ENCODE measurements at places on chromosomes 1 and 21.

DNA sequence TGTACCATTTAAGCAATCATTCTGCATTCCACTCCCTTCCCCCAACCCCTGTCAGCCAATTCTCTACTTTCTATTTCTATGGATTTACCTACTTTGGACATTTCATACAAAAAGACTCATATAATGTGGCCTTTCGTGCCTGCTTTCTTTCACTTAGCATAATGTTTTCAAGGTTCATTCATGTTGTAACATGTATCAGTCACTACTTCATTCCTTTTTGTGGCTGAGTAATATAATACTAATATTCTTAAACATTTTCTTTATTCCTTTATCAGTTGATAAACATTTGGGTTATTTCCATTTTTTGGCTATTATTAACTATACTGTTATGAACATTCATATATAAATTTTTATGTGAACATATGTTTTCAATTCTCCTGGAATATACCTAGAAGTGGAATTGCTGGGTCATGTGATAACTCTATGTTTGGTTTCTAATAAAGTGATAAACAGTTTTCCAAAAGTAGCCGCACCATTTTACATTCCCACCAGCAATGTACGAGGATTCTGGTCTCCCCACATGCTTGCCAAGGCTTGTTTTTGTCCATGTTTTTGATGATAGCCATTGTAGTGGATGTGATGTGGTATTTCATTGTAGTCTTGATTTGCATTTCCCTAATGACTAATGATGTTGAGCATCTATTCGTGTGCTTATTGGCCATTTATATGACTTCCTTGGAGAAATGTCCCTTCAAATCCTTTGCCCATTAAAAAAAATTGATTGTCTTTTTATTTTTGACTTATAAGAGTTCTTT lies 61.9 kb upstream of the GNG12 start:
- H3K27ac ChIP-seq: no peak overlapping the region
- DNase-seq: no peak
- H3K36me3 ChIP-seq: no peaks in the 10 kb centered on the region
- H3K4me1 ChIP-seq: peaks cover under 1% of the 10 kb centered on the region

DNA sequence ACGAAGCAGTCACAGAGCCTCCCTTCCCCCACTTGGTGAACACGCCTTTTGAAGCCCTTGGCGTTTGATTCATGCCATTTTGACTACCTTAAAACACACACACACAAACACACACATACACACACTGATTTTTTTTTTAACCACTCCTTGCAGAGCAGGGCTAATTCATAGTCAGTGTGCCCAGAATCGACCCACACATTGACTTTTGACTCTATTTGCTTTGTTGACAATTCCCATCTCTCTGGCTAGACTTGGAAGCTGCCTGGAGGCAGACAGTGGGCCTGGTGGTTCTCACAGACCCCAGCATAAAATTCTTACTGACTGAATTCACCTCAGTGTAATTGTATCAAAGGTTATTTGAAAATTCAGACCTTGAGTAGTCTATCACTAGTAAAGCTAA lies 30.3 kb downstream of the CAPN8 start:
- H3K27ac ChIP-seq: no peak overlapping the region
- H3K36me3 ChIP-seq: peaks cover 8% of the 10 kb centered on the region
- DNase-seq: no peak
- peaks cover 20% of the 10 kb centered on the region for H3K27me3 ChIP-seq

DNA sequence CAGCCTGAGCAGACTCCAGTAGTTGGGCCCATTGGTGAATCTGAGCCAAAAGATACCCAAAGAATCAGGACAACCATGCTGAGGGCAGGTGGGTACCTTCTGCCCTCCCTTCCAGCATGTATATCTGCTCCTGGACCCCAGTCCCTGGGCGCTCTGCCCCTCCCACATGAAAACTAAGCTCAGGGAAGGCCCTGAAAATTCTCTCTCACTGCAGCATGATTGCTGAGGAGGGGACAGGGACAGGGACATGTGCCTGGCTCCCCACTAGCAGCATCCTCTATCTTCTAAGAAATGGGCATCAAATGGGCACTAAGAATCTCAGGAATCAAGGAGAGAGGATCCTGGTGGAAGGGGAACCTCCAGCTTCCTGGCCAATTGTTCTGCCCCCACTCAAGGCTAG lies 446.0 kb downstream of the MATN1 start:
- H3K36me3 ChIP-seq: peaks cover 4% of the 10 kb centered on the region
- no peak overlapping the region for H3K4me3 ChIP-seq
- H3K4me1 ChIP-seq: peaks cover 9% of the 10 kb centered on the region
- no peak overlapping the region for H3K27ac ChIP-seq
- H3K27me3 ChIP-seq: peaks cover 13% of the 10 kb centered on the region

DNA sequence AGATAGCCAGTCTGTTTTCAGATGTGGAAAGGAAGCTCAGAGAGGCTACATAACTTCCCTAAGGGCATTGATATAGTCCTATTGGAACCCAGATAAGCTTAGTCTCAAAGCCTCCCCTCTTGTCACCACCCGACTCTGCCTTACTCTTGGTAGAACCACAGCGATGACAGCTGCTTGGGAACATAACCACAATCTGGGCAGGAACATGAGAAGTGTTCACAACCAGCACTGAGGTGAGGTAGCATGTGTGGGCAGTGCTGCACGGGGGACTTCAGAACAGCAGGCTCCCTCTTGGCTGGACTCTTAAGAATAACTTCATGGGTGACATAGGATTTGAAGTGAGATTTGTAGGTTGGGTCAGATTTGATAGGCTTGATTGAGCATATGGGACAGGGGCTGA lies 9.3 kb upstream of the S100A10 start:
- H3K36me3 ChIP-seq: no peaks in the 10 kb centered on the region
- H3K27ac ChIP-seq: no peak overlapping the region
- DNase-seq: no peak
- H3K4me1 ChIP-seq: peaks cover 12% of the 10 kb centered on the region
- peaks cover 28% of the 10 kb centered on the region for H3K27me3 ChIP-seq
- no peak overlapping the region for H3K4me3 ChIP-seq

GRCh38 chr1:177023726-177024125 lies 140.8 kb downstream of the ASTN1 start:
- H3K27ac ChIP-seq: no peak overlapping the region
- no peak for DNase-seq
- H3K4me3 ChIP-seq: no peak overlapping the region
- H3K36me3 ChIP-seq: no peaks in the 10 kb centered on the region

DNA sequence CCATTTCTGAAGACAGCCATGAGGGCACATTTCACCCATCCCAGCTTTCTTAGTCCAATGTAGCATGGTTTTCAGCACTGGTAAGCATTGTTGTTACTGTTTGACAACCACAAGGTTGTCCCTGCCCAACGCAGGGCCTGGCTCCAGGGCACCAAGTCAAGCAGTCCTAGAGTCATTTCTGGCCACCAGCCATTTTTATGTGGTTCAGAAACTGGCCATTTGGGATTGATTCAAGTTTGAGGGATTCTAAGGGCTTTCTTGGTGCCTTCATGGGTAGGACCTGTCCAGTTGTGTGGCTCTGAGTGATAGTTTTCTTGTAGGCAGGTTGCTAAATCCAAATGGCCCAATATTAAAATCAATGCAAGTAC lies 535.4 kb upstream of the USP24 start:
- peaks cover 10% of the 10 kb centered on the region for H3K27me3 ChIP-seq
- DNase-seq: no peak
- no peak overlapping the region for H3K27ac ChIP-seq
- no peaks in the 10 kb centered on the region for H3K4me1 ChIP-seq
- H3K4me3 ChIP-seq: no peak overlapping the region

GRCh38 chr1:107264007-107264406 lies 123.2 kb downstream of the NTNG1 start:
- peaks cover 7% of the 10 kb centered on the region for H3K27me3 ChIP-seq
- no peak overlapping the region for H3K4me3 ChIP-seq
- DNase-seq: no peak
- H3K27ac ChIP-seq: no peak overlapping the region
- no peaks in the 10 kb centered on the region for H3K36me3 ChIP-seq

GRCh38 chr21:39681257-39681656 lies 63.7 kb upstream of the IGSF5 start:
- DNase-seq: no peak
- no peaks in the 10 kb centered on the region for H3K4me1 ChIP-seq
- H3K27me3 ChIP-seq: peaks cover 9% of the 10 kb centered on the region
- no peaks in the 10 kb centered on the region for H3K36me3 ChIP-seq
- H3K27ac ChIP-seq: no peak overlapping the region
- H3K4me3 ChIP-seq: no peak overlapping the region

GRCh38 chr1:11158291-11158690 lies 30.9 kb upstream of the ANGPTL7 start:
- peak overlapping the region; percentile 49 for H3K27ac ChIP-seq
- peaks cover 9% of the 10 kb centered on the region for H3K36me3 ChIP-seq
- H3K4me1 ChIP-seq: peaks cover 12% of the 10 kb centered on the region
- H3K4me3 ChIP-seq: no peak overlapping the region
- no peaks in the 10 kb centered on the region for H3K27me3 ChIP-seq

DNA sequence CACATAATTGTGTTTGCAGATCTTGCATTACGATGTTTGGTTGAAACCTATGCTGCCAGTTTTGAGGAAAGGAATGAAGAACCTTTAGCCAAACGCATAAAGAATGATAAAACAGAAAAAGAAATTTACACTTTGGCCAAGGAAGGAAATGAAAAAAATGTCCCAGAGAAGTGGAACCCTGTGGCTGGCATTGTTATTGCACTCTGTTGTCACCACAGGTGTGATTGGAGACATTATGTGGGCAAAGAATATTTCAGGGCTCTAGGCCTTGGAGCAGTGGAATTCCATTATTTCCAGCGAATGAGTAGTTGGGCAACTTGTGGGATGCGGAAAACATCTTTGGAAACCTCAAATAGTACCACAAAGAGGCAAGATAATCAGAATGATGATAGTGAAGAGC lies 14.9 kb downstream of the TRMT13 start:
- peaks cover 6% of the 10 kb centered on the region for H3K4me1 ChIP-seq
- H3K27me3 ChIP-seq: no peaks in the 10 kb centered on the region
- DNase-seq: no peak
- H3K27ac ChIP-seq: no peak overlapping the region
- peaks cover 24% of the 10 kb centered on the region for H3K36me3 ChIP-seq

DNA sequence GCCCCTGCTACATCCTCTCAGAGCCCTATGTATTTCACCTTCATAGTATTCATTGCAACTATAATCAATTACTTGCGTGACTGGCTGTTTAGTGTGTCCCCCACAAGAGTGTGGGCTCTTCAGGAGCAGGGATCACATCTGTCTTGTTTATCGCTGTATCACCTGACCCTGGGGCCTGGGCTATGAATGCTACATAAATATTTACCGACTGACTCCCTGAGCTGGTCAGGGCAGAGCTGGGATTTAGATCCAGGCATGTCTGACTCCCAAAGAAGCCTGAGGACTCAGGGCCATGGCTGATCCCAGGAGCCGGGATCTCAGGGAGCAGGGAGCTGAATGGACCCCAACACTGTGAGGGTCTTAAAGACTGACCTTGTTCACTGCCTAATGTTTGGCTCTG lies 49.7 kb downstream of the AHDC1 start:
- DNase-seq: no peak
- H3K27ac ChIP-seq: no peak overlapping the region
- H3K4me3 ChIP-seq: no peak overlapping the region
- H3K4me1 ChIP-seq: peaks cover 21% of the 10 kb centered on the region

DNA sequence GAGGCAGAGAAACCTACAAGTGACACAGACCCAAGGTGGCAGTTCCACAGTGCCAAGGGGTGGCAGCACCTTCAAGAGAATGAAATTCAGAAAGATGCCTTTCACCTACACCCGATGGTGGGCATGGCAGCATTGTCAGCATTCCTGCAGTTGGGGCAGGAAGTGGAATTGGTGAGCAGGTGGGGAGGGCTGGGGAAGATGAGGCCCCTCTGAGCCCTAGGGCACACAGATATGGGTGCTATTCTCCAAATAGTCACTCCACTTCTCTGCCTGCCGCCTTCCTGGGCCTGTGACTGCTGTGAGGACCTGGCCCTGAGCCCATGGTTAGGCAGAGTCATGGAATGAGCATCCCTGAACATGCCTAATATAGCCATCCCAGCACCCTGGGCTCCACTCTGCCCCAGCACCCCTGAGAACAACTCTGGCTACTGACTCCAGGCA lies 8.3 kb downstream of the SHISA4 start:
- peaks cover 5% of the 10 kb centered on the region for H3K4me1 ChIP-seq
- no peak overlapping the region for H3K27ac ChIP-seq
- H3K4me3 ChIP-seq: no peak overlapping the region
- peaks cover 11% of the 10 kb centered on the region for H3K27me3 ChIP-seq
- H3K36me3 ChIP-seq: no peaks in the 10 kb centered on the region

- H3K27me3 ChIP-seq: peaks cover 12% of the 10 kb centered on the region
- H3K27ac ChIP-seq: no peak overlapping the region
- no peak overlapping the region for H3K4me3 ChIP-seq
- DNase-seq: no peak
- peaks cover 3% of the 10 kb centered on the region for H3K4me1 ChIP-seq
Measured at GRCh38 chr1:226831953-226832352, 38.5 kb upstream of the PSEN2 start.

DNA sequence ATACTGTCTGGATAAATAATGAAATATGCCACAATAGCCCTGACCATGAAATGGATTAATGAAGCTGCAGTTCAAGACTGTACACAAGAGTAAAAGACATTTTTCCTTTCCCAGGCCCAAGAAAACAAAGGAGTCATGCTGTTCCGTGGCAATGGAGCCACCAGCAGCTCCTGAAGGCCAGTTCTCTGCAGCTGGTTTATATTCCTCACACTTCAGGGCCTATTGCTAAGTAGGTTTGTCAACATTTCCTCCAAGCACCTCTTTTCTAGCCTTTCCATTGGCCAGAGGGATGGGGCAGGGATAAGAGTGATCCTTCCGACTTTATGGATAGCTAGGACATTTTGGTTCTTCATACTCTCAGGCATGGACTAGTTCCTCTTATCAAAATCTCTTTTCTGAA lies 24.2 kb upstream of the RGL1 start:
- no peak overlapping the region for H3K4me3 ChIP-seq
- peaks cover 16% of the 10 kb centered on the region for H3K27me3 ChIP-seq
- H3K27ac ChIP-seq: no peak overlapping the region
- DNase-seq: no peak

- H3K4me3 ChIP-seq: no peak overlapping the region
- H3K4me1 ChIP-seq: no peaks in the 10 kb centered on the region
- no peaks in the 10 kb centered on the region for H3K36me3 ChIP-seq
- no peak overlapping the region for H3K27ac ChIP-seq
- no peaks in the 10 kb centered on the region for H3K27me3 ChIP-seq
Measured at GRCh38 chr1:93567255-93567918, 114.2 kb downstream of the BCAR3 start.

DNA sequence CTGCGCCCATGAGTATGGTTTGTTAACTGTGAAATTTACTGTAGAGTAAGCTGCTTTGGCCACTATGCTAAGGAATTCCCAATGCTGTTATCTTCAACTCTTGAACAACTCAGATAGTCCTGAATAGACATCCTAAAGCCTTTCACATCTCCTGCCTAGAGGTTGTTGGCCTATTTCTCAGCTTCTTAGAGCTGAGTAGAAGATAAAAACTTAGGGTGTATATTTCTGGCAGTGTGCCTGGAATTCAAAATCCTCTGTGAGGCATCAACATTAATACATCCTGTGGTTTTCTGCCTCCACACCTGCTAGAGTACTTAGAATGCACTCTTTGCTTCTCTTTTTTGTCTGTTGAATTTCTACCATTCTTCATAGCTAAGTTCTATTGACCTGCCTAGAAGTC lies 45.8 kb upstream of the RC3H1 start:
- no peak overlapping the region for H3K27ac ChIP-seq
- H3K4me1 ChIP-seq: no peaks in the 10 kb centered on the region
- H3K36me3 ChIP-seq: no peaks in the 10 kb centered on the region
- peaks cover 15% of the 10 kb centered on the region for H3K27me3 ChIP-seq

Data from natural killer cell treated with Interleukin-12 subunit alpha and Interleukin-12 subunit beta and Interleukin-15 and Interleukin-18, amount 100 ng/mL, for 72 hours (primary cell).